Midbrain (tissue), 1 donor: ENCODE measurements at places on chromosomes 16 and 17.

- no peak for DNase-seq
Observed at GRCh38 chr16:273547-274421, 2.0 kb downstream of the RGS11 start.

- peak; percentile 44 for DNase-seq
Observed at GRCh38 chr17:65243838-65244625, 106.9 kb downstream of the RGS9 start.

GRCh38 chr16:52812678-52813556 lies 239.8 kb downstream of the CHD9NB start:
- DNase-seq, result no peak

GRCh38 chr16:14600164-14600563 lies 29.9 kb downstream of the PARN start:
- DNase-seq, result no peak

DNA sequence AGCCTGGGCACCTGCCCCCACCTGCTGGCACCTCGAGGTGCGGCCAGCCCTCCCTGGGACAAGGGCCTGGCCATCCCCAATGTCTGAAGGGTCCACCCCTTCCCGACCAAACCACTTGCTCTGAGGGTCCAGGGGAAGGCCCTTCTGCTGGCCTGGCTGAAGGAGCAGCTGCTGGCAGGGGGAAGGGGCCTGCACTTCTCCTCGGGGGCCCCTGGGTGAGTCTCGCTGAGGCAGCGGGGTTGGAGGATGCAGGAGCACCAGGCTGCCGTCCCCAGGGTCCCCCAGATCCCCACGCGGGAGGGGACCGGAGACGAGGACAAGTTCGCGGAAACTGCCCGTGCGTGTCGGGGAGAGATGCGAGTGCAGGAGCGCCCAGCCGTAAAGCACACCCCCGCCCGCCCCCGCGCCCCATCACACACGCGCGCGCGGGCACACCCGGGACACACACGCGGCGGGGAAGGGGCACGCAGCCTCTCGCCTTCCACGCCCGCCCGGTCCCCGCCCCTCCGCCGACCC lies 725 bp upstream of the CACNA1H start:
- DNase-seq, result no peak

DNA sequence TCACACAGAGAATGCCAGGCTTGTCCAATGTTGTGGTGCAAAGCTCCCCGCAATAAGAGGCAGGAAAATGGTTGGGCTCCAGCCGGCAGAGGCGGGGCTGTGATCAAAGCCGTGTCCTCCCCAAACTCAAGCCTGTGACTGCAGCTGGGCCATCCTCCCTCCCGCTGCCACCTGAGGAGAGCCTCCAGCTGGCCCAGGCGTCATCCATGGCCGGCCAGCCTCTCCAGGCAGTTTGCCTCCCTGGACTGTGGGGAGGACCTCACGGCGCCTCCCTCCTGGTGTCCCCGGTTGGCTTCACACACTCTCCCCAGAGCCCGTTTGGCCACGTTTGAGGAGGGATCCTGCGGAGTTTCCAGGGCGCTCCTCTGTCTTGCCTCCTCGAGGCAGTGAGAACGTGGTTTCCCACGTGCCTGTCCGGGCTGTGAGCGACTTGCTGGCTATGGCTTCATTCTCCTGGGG lies 134.1 kb downstream of the IRF8 start:
- peak; percentile 52 for DNase-seq

GRCh38 chr16:48182979-48183537 lies 27.3 kb upstream of the ABCC12 start:
- DNase-seq, result no peak

DNA sequence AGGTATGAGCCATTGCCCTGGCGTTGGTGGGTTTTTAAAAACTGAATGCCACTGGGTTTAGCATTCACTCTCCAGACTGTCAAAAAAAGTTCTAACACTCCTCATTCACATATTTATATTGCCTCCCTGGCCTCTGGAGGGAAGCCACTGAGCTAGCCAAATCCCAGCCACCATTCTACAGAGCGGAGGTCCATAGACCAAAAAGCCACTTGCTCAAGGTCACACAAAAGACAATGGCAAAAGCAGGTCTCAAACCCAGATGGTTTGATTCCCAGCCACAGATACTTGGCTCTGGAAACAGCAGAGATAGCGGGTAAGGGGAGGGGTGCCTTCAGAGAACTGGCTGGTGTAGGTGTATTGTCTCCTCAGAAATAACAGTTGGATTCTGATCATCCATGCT lies 18.0 kb upstream of the CDIPT start:
- no peak for DNase-seq

- DNase-seq, result no peak
Observed at GRCh38 chr17:32266389-32267301, 1.0 kb downstream of the RHBDL3 start.

- peak; percentile 21 for DNase-seq
Observed at GRCh38 chr17:60526726-60527125, 684 bp upstream of the APPBP2 start.

DNA sequence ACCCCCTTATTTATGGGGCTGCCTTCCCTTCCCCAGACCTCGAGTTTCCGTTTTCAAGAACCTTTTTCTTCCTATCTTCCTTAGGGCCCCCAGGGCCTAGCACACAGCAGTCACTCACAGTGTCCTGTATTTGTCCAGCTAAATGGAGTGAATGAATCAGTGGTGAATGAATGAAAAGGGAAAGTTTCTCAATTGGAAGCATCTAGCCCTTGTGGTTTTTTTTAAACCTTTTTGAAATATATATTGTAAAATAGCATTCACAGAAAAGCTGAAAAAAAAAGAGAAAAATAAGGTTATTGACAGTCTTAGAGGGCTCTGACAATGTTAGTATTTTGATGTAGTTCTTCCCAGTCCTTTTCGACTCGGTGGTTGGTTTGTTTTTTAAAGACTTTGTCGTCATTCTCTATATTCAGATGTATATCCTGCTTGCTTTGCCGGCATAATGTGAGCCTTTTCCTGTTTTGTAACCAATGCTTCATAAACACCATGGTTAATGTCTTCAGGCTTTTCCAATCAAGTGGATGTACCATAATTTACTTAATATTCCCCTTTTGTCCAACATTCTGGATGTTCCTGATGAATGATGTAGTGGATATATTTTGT lies 45.3 kb downstream of the RAI1 start:
- DNase-seq, result no peak

- DNase-seq, result peak; percentile 7
Observed at GRCh38 chr16:49701789-49702494, 154.0 kb downstream of the ZNF423 start.

GRCh38 chr16:54645345-54645744 lies 285.3 kb upstream of the IRX5 start:
- no peak for DNase-seq

- DNase-seq, result no peak
Observed at GRCh38 chr16:25692742-25693508, 1.2 kb downstream of the HS3ST4 start.

- DNase-seq, result no peak
Observed at GRCh38 chr16:87375426-87376135, 8.0 kb downstream of the FBXO31 start.

DNA sequence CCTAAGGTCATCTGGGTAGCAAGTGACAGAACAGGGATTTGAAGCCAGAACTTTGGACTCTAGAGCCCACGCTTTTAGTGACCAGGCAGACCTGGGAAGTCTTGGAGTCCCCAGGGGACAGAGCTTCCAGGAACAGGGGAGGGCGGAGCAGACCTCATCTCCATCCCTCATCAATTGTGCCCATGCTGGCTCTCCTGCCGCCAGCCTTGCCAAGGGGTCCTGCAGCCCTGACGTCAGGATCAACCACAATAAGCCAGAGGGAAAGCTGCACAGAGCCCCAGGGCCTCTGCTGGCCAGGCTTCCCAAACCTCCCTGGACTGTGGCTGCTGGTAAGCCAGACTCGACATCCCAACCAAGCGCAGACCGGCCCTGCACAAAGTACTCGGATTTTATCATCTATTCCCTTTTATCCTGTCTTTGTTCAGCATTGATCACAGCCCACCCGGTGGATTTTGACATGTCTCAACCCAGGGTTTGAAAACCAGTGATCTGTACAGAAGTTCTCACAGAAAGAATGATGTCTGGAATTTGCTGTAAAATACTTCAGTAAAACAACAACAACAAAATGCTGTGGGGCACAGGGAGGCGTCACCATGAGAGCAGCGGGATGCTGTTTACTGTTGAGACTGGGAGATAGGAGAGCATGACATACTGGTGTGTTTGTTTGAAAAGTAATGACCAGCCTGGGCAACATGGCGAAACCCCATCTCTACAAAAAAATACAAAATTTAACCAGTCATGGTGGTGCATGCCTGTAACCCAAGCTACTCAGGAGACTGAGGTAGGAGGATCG lies 11.8 kb downstream of the C16orf74 start:
- DNase-seq, result no peak

DNA sequence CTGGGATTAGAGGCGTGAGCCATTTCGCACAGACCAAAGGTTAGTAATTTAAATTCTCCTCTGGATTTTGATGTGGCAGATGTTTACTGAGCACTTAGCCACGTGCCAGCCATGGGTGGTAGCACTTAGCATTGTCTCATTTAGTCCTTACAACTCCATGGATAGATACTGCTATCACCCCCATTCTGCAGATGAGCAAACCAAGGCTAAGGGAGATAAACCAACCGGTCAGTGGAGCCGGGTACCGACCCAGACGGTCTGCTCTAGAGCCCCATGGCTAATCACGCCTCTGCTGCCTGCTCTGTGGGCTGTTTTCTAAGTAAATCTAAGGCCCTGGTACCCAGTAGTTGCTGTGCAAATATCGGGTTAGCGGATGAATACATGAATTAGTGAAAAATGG lies 12.6 kb upstream of the ADGRG1 start:
- DNase-seq, result no peak

DNA sequence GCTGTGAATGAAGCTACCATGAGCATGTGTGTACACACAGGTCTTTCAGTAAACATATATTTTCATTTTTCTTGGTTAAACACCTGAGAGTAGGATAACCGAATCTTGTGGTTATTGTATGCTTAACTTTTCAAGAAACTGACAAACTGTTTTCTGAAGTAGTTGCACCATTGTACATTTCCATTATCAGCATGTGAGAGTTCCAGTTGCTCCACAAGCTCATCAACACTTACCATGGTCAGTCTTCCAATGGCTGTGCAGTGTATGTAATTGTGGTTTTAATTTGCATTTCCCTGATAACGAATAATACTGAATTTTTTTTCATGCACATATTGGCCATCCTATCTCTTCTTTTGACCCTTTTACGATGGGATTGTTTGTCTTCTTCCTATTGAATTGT lies 31.3 kb upstream of the C1QL1 start:
- no peak for DNase-seq

DNA sequence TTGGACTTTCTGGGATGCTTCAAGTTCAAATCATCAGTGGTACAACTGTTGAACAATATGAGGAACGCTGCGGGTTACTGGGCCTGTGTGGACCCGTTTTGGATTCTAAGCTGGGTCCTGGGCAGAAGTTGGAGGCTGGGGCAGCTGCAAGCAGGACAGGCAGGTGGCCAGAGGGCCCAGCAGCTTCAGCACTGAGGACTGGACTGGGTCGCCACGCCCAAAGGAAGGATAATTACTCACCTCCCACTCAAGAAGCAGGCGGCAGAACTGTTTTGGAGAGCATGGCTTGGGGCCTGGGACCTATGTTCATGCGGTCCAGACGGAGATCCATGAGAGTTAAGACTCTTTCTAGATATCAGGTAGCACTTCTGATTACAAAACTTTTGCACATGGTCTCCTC lies 1.5 kb upstream of the ZNHIT3 start:
- no peak for DNase-seq

GRCh38 chr16:28089992-28090365 lies 26.5 kb upstream of the GSG1L start:
- no peak for DNase-seq

GRCh38 chr17:74055508-74056160 lies 147.8 kb upstream of the RPL38 start:
- no peak for DNase-seq

GRCh38 chr17:32516940-32517701 lies 30.3 kb downstream of the CDK5R1 start:
- peak; percentile 13 for DNase-seq

DNA sequence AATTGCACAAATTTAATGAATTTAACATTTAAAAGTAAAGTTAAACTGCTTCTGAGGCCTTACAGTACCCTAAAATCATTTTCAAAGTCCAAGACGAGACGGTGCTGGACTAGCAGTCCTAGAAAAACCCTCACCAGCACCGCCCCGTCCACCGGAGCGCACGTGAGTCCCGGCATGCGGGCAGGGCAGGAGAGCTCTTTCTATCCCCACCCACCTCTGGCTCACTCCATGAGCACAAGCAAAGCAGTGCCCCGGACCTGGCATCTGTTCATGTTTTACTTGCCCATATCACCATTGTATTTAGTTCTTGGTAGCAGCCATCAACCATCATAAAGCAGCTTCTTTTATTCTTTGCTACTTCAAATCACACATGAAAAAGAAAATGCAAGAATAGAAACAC lies 41.7 kb downstream of the ANKRD11 start:
- DNase-seq, result no peak

DNA sequence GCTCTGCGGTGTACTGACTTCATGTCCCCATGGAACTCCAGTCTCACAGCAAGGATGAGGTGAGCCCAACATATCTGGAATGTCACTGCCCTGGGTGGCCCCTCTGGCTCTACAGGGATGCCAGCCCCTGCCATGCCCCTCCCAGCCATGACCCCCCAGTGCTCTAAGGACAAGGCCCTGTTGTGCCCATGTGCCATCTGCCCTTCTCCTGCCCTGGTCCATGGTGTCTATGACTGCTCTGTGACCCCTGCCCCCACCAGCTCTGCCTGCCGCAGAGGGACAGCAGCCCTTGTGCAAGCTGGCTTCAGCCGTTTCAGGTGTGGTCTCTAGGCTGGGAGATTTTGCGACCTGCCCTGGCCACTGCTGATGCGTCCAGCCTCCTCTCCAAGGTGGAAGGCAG lies 40.3 kb downstream of the TK2 start:
- DNase-seq, result no peak

DNA sequence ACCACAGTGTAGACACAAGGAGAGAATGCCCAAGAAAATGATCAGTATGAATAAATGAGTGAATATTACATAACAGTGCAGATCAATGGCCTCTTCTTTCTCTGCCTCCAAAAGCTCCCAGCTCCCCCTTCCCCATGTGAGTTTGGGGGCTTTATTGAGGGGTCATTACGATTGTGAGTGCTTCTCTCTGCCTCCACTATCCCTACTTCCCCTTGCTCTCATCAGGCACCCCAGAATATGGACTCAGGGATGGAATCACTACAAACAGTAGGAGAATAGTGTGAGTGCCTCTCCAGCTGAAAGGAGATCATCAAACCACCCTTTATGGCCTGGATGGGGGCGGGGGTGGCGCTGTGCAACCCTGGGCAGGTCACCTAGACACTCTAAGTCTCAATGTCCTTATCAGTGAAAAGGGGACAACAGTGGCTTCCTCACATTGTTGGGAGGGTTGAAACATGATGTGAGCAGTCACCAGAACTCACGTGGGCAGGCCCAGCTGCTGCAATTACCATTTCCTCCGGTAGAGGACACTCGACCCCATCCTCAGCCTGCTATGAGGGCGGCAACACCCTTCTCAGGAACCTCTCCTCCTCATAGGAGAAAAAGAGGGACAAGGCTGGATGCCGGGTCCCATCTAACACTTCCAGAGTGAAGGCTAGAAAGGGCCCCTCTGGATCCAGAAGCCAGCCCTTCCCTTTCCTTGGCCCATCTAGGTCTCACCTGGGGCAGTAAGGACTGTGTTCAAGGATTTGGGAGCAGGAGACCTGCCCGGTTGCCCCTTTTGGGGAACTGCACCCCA lies 2.1 kb upstream of the EPOP start:
- DNase-seq, result peak; percentile 84
